Vagina (tissue), 2 donors: ENCODE measurements at places on chromosomes 5 and 9. TPM values are rescaled to one million over a fixed set of nuclear protein-coding genes. Genes with fewer than 3 reads are reported as not detected.

SVEP1 gene
- 84.5 TPM for total RNA-seq

- H3K4me3 ChIP-seq: no peak overlapping the region
- H3K4me1 ChIP-seq: no peaks in the 10 kb centered on the region
- H3K27ac ChIP-seq: no peak overlapping the region
- H3K27me3 ChIP-seq: no peaks in the 10 kb centered on the region
Measured at GRCh38 chr9:112725961-112726360, 8.0 kb upstream of the INIP start.

- no peaks in the 10 kb centered on the region for H3K36me3 ChIP-seq
- H3K27me3 ChIP-seq: no peaks in the 10 kb centered on the region
- no peak overlapping the region for H3K27ac ChIP-seq
- DNase-seq: no peak
Measured at GRCh38 chr5:158086856-158087255, 227.9 kb upstream of the CLINT1 start.

TSPAN17 gene
- total RNA-seq: 16.9 TPM
